HT1080 (cell line): ENCODE measurements at places on chromosomes 5 and 9.

DNA sequence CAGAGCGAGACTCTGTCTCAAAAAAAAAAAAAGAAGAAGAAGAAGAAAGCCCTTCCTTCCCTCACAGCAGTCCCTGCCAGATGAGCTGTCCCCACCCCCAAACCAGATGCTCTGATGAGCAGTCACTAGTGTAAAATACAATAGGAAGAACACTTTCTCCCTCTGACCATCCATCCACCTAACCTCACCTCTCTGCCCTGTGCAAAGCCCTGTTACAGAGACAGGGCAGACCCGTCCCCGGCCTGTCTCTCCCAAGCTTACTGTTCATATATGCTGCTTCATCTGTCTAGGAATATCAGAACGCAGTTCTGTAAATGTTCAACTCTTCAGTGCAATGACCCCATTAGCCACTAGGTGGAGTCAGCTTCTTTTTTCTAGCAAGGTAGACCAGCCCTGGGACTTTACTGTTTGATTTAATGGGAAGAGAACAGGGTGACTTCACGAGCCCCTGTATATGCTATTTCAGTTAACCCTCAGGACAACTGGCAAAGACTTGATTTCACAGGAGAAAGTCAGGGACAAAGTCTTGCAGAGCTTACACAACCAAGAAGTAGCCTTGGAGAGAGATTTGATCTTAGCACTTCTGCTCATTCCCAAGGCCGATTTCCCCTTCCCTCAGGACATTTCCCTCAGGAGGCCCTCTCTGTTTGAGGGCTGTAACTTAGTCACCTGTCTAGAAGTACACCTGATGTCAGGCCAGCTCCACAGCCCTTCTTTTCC lies 14.9 kb upstream of the FGFR4 start:
- DNase-seq = peak; percentile 77

GRCh38 chr5:67771791-67772190 lies 443.8 kb upstream of the PIK3R1 start:
- DNase-seq = no peak

DNA sequence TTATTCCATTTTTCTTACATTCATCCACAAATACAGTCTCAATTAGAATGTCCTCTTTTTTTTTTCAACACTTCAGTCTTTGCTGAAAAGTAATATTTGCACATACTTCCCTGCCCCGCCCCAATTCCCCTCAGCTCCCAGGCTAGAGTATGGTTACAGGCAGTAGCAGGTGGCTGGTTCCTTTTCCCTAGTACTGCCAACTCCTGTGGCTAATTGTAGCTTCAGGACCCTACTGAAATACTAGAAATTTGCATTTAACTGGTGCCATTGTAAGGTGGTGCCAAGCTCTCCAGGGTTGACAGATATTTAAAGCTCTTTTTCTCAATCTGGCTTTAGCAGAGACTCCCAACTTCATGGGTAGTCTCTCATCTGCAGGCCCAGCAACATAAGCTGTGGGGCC lies 80.3 kb downstream of the FAM81B start:
- DNase-seq = no peak

GRCh38 chr5:140240987-140241706 lies 61.8 kb downstream of the PFDN1 start:
- DNase-seq = peak; percentile 90

DNA sequence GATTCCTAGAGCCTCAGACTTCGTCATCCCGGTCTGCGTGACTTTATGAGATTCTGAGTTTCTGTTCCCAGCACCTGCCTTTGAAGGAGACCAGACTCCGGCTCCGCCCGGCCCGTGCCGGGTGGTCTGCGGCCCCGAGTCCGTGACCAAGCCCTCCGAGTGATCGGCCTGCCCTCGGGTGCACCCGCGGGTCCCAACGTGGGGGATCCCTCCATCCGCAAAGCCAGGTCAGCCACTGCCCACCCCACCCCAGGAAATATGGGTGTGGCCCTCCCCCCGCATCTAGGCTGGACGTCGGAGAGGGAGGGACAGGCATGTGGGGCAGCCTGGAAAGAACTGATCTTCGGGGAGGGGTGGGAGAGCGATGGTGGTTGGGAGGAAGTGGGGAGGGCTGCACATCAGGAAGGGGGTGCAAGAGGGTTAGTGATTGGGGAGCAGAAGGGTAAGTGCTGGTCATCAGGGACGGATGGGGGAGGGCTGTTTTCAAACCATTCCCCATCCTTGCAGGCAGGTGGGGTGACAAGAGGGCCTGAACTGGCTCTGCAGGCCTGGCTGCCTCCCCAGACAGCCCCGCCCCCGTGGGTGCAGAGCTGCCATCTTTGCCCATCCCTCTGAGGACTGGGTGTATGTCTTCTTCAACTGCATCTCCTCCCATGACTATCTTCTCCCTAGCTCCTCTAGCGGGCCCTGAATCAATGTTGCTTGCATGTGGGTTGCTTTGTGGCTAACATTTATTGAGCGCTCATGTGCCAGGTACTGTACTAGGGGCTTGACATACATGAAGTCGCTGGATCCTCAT lies 747 bp downstream of the LRSAM1 start:
- peak; percentile 78 for DNase-seq

- DNase-seq = no peak
Observed at GRCh38 chr5:178279026-178279722, 46.6 kb upstream of the PHYKPL start.

DNA sequence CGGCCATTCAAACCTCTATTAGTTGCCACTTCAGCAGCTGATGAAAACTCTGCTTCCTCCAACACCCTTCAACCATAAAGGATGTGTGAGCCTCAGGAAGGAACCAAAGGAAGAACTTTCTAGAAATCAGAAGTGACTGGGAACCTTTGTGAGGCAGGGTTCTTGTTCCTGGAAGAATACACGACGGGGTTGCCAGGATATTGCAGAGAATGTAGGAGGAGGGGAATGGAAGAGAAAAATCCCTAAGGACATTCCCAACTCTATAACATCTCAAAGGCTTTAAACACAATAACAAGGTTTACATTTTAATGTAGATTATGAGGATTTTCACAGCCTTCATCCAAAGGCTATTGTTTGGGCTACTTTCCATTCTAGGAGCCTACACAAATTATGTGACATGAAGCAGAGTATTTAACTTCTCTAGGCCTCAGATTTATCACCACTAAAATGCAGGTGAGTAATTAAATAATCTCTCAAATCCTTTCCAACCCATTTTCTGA lies 147.7 kb downstream of the GLIS3 start:
- DNase-seq = no peak

GRCh38 chr5:160266752-160267345 lies 37.5 kb downstream of the FABP6 start:
- DNase-seq = no peak

GRCh38 chr9:130189840-130190239 lies 17.6 kb downstream of the NCS1 start:
- no peak for DNase-seq

- no peak for DNase-seq
Observed at GRCh38 chr9:9846557-9846956, 766.2 kb downstream of the PTPRD start.

GRCh38 chr5:7629561-7629960 lies 221.4 kb downstream of the CFAP90 start:
- no peak for DNase-seq

GRCh38 chr9:70398145-70398556 lies 16.3 kb downstream of the KLF9 start:
- DNase-seq = no peak

- peak; percentile 94 for DNase-seq
Observed at GRCh38 chr5:66653325-66653724, 57.1 kb downstream of the MAST4 start.

DNA sequence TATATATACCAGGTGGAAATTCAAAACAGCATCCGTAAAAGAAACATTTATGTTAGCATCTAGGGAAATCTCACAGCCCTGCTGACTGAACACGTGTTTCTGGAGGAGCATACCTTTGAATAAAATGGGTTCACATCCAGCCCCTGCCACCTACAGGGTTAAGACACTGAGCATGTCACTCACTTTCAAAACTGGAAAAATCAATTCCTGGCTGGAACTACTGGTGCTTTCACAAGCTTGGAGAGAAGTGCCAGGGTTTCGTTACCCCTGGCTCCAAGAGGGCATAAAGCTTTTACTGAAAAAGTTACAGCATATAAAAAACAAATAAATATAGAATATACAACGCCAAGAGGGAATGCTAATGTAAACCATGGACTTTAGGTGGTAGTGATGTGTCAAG lies 48.0 kb downstream of the SERINC5 start:
- no peak for DNase-seq

DNA sequence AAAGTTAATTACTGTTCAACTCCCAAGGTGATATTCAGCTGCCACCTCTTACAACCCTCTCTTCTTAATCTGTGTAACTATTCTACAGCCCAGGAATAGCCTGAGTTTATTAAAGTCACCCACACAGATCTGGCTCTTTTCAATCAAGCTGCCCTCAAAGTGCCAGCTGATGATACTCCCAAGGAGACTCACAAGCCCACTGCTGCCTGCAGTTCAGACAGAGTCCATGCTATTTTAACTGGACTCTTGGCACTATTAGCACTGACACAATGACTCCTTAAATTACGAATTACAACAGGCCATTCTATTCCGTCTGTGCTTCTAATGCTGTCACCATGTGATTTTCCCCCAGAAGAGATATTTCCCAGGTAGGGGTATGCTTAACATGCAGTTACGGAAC lies 26.3 kb downstream of the REEP5 start:
- no peak for DNase-seq
